Stimulated activated CD8-positive, alpha-beta memory T cell treated with anti-CD3 and anti-CD28 coated beads, Interleukin-4, amount 100 ng/mL, for 1 hour (primary cell): ENCODE measurements at places on chromosomes 5 and 9.

- no peak for DNase-seq
Measured at GRCh38 chr9:37339923-37340322, 82.6 kb upstream of the GRHPR start.

DNA sequence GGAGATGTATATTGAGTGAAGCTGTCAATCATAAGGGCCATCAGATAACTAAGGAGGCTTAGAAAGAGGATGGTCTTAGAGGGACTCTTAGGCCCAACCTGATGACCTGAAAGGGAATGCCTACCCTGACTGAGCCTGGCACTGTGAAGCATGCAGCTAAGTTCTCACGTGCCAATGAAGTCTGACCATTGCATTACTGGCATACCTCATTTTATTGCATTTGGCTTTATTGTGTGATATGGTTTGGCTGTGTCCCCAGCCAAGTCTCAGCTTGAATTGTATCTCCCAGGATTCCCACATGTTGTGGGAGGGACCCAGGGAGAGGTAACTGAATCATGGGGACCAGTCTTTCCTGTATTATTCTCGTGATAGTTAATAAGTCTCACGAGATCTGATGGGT, 421.6 kb upstream of the SGCD start:
- DNase-seq, result no peak

DNA sequence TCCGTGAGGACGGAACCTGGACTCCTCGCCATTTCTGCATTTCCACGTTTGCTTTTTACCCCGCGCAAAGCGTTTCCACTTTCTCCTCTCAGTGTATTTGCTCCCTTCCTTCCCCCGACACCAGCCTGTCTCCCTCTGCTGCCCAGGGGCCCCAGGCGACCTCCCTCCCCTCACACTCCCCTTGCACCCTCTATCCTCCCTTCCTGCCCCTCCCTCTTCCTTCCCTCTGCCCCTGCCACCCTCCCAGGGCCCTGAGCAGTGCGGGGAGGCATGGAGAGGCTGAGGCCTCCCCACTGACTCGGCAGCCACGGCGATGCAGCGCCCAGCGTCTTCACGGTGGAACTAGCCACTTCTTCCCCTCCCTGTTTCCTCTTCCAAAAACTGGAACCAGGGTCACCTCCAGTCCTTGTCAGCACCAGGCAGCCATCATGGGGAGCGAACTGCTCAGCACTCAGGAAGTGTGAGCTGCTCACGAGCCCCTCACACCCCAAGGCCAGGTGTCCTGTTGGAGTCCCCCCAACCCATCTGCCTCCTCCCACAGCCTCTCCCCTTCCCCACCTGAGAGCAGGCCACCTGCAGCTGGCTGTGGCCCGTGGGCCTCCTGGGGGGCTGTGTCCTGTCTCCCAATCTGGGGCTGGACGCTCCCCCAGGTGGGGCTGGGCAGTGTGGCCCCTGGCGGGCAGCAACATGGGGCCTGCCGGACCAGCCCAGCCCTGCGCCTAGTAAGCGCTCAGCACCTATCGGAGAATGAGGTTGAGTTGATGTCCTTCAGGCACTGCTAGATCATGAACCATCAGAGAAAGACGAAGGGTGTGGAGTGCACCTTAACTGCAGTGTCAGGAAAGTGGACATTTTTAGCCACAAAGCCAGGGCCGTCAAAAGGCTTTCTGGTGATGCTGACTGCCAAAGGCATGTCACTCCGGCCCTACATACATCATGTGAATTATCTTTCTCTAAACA, 17.5 kb downstream of the UBE2QL1 start:
- no peak for DNase-seq

- DNase-seq, result no peak
Measured at GRCh38 chr9:130138171-130138653, 34.0 kb upstream of the NCS1 start.

- DNase-seq, result no peak
Measured at GRCh38 chr9:100058699-100059579, 39.9 kb downstream of the ERP44 start.
